CD4-positive, alpha-beta memory T cell (primary cell): ENCODE measurements at places on chromosomes 3 and 15. TPM values are rescaled to one million over a fixed set of nuclear protein-coding genes. Genes with fewer than 3 reads are reported as not detected.

- no peaks in the 10 kb centered on the region for H3K36me3 ChIP-seq
- no peak for DNase-seq
Observed at GRCh38 chr3:72633534-72633933, 214.7 kb downstream of the SHQ1 start.

DNA sequence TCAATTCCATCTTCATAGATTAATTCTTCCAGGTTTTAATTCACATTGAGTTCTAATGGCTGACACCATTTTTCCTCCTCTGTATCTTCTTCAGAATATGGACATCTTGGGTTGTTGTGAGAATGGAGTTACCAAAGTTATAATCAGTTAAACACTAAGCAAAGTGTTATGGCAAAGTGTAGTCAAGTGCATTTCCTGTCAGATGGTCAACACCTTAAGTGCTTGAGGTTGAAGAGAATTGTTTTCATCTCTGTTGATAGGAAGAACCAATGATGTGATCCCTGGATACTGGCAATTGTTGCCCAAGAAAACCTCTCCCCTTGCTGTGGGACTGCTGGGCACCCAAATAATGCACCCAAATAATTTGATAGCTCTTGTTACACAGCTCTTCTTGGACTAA lies 102.6 kb upstream of the SATB1 start:
- H3K36me3 ChIP-seq: no peaks in the 10 kb centered on the region
- DNase-seq: no peak
- no peak overlapping the region for H3K27ac ChIP-seq
- H3K4me1 ChIP-seq: no peaks in the 10 kb centered on the region

GRCh38 chr3:106114848-106115247 lies 246.0 kb upstream of the CBLB start:
- no peaks in the 10 kb centered on the region for H3K4me1 ChIP-seq
- H3K27ac ChIP-seq: no peak overlapping the region
- no peak for DNase-seq
- H3K27me3 ChIP-seq: no peaks in the 10 kb centered on the region

GRCh38 chr15:48396020-48396419 lies 64.8 kb downstream of the DUT start:
- no peak overlapping the region for H3K4me3 ChIP-seq
- H3K36me3 ChIP-seq: no peaks in the 10 kb centered on the region
- no peak overlapping the region for H3K27ac ChIP-seq
- no peak for DNase-seq
- H3K4me1 ChIP-seq: no peaks in the 10 kb centered on the region
- H3K27me3 ChIP-seq: no peaks in the 10 kb centered on the region

ZNF385D gene
- polyA plus RNA-seq: not detected

CLRN1 gene
- polyA plus RNA-seq: not detected
